ENCODE measurements at places on chromosomes 16 and 17.
A peak's percentile ranks its signal among the peaks of the same experiment; 100 is the strongest.

GRCh38 chr16:8583732-8584131, 6.6 kb downstream of the TMEM114 start:
- DNase-seq = no peak

GRCh38 chr17:36808180-36808661, 129.1 kb upstream of the LHX1 start:
- peak; percentile 33 for DNase-seq

DNA sequence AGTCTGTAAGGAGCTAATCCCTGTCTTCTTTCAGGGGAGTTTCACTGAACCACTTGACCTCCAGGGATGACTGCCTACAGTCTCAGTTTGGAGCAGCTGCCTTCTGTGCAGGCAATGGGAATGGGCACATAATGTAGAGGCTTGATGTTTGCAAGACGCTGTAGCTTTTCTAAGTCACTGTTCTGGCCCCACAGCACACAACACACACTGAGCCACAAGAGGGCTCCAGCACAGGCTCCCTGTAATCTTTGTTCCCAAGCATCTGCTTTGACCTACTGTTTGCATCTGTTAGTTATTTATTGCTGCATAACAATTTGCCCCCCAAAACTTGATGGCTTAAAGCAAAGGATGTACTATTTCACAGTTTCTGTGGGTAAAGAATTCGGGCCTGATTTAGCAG, 419.0 kb upstream of the ASIC2 start:
- no peak for DNase-seq

- DNase-seq = no peak
Measured at GRCh38 chr16:81647527-81647926, 131.6 kb upstream of the PLCG2 start.

GRCh38 chr17:15257258-15257788, 7.8 kb downstream of the PMP22 start:
- DNase-seq = peak; percentile 92

DNA sequence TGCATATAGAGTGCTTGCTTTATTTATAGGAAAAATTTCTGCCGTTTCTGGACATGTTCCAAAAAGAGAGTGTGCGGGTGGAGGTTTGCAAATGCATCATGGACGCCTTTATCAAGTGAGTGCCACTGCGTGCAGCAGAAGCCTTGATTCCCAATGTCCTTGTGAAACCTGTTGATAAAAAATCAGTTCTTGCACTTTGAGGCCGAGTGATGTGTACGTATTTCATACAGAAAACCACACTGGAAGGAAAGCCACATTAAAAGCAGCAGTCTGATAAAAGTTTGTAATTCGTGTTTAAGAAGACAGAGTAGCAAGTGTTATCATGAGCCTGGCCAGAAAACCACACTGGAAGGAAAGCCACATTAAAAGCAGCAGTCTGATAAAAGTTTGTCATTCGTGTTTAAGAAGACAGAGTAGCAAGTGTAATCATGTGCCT, 78.0 kb downstream of the KNOP1 start:
- DNase-seq = no peak

GRCh38 chr17:42399948-42400843, 12.0 kb upstream of the STAT3 start:
- DNase-seq = no peak

- DNase-seq = no peak
Measured at GRCh38 chr16:19991614-19992013, 82.1 kb downstream of the GPR139 start.

DNA sequence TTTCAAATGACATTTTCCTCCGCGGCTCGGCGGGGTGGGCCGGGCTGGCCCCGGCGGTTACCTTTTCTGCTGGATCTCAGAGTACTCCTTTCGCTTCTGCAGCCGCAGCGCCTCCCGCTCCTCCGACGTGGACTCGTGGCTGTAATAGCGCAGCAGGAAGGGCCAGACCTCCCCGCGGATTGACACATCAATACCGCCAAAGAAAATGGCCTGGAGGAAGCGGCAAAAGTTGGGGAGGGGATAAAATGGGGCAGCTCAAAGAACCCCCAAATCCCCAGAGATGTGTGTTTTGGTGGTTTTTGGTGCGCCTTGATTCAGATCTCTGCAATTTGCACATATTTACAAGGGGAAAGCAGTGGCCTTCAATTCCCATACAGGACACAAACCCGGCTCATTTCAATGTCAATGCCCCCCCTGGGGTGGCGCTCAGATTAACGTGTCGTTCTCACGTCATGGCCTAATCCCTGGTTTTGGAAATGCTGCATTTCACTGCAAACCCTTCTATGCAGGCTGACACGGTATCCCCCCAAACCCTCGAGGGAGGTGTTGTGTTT, 85.9 kb downstream of the TBC1D16 start:
- peak; percentile 64 for DNase-seq

- DNase-seq = no peak
Measured at GRCh38 chr16:12225806-12226465, 249.4 kb downstream of the SNX29 start.

DNA sequence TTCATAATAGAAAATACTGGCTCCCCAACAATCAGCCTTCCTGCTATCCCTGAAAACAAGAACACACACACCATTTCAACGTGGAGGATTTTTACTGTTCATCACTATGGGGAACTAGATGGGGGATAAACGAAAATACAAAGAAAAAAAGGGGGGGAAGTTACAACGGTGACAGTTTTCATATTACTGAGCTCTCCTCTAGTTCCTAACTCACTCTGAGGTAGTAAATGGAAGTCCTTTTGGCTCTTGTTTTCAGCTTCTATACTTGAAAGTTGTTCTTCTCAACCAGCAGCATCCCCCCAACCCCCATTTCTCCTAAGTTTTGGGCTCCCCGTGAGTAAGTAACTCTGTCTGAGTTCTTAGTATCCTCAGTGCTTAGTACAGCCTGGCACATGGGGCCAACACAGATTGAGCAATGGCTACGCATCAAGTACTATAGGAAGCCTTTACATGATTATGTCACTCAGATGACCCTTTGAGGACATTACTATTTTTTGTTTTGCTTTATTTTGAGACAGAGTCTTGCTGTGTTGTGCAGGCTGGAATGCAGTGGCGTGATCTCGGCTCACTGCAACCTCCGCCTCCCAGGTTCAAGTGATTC, 4.2 kb upstream of the CORO7 start:
- DNase-seq = no peak

- no peak for DNase-seq
Measured at GRCh38 chr17:76048025-76048605, 21.0 kb upstream of the EVPL start.

GRCh38 chr16:80151722-80152111, 389.1 kb upstream of the DYNLRB2 start:
- DNase-seq = no peak

GRCh38 chr17:82358465-82359350, at the start of gene TEX19:
TEX19 (plus strand) TSS chr17:82359247; CDS start chr17:82362151, 2,904 bp downstream.
- no peak for DNase-seq

GRCh38 chr17:47810200-47810821, 11.3 kb downstream of the OSBPL7 start:
- no peak for DNase-seq

GRCh38 chr17:19753661-19754463, 5.8 kb upstream of the ALDH3A1 start:
- no peak for DNase-seq

DNA sequence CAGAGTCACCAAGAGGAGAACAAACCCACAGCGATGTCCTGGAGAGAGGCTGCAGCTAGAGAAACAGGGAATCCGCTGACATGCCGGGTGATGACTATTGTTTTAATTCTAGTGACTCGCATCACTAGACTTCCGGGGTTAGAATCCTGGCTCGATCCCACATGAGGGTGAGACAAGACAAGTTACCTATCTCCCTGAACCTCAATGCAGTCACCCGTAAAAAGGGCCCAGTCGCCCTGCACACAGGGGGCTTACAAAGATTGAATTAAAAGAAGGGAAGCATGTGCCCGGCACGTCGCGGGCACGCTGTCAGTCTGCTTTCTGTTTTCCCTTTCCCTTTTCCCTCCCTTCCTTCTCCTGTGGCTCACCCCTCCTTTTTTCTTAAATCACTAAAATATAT, 212.9 kb upstream of the FOXF1 start:
- no peak for DNase-seq

GRCh38 chr17:76869496-76870376, 1.5 kb downstream of the MGAT5B start:
- no peak for DNase-seq

DNA sequence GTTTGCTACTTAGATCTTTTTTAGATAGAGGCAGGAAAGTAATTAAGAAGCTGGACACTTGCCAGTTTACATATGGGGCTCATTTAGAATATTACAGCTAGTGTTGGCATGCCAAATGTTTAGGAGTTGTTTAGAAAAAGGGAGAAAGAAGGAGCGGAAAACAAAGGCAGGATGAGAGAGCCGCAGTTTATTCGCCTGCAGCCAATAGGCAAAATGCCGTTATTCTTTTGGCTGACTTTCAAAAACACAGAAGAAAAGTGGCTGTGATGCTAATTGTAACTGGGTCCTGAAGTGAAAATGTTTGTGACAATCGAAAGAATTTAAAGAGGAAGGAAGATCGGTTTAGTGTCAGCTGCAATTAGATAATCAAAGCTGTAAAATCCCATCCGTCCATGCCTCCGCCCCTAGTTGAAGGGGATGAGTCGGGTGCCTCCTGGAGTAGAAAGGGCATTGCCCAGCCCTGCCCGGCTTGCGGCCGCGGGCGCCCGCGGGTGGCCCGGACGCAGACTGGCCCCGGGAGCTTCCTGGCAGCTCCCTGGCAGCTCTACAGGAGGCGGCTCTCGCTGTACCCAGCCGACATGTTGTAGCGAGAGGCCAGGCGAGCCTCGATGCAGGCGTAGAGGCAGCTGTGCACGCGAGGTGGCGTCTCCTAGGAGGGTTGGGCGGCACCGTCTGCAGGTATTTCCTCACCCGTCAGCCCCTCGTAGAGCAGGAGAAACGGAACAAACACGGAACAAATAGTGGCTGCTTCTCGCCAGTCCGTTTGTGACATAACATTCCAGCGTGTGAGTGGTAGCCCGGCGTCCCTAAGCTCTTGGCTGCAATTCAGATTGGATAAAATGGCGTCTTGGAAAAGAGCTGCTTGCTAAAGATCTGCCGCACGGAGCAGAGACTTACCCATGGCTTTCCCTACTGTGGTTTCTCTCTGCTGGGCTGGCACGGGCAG, 82.2 kb downstream of the TNRC6C start:
- peak; percentile 84 for DNase-seq

- DNase-seq = no peak
Measured at GRCh38 chr16:84207251-84207650, 16.3 kb downstream of the ADAD2 start.

GRCh38 chr16:66135421-66135831, 231.1 kb upstream of the CDH5 start:
- DNase-seq = peak; percentile 78

- DNase-seq = no peak
Measured at GRCh38 chr17:48376682-48377325, 53.2 kb downstream of the SKAP1 start.

GRCh38 chr17:83064732-83065659, 14.4 kb upstream of the METRNL start:
- peak; percentile 67 for DNase-seq

DNA sequence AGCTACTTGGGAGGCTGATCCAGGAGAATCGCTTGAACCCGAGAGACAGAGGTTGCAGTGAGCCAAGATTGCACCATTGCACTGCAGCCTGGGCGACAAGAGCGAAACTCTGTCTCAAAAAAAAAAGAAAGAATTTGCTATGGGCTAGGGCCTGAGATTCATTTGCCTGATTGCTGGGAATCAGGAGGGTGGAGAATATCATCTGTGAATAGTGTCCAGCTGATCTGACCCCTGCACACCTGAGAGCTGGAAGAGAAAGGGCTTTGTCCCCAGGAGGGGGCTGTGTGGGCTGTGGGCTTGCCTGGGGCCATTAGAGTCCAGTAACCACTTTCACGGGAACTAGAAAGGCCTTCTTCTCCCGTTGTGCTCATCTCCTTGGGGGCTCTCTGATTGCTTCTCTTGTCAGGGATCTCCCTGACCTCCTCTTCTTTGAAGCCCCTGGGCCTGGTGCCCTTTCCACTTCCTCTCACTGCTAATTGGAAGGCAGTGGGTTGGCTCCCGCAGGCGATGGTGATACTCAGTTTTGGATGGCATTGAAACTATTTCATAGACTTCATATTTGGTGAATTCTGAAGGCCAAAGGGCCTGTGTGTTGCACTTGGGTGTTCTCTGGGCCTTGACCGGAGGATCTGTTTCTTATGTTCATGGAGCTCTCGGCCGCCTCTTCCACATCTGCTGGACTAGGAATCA, 66.1 kb upstream of the NFAT5 start:
- no peak for DNase-seq

DNA sequence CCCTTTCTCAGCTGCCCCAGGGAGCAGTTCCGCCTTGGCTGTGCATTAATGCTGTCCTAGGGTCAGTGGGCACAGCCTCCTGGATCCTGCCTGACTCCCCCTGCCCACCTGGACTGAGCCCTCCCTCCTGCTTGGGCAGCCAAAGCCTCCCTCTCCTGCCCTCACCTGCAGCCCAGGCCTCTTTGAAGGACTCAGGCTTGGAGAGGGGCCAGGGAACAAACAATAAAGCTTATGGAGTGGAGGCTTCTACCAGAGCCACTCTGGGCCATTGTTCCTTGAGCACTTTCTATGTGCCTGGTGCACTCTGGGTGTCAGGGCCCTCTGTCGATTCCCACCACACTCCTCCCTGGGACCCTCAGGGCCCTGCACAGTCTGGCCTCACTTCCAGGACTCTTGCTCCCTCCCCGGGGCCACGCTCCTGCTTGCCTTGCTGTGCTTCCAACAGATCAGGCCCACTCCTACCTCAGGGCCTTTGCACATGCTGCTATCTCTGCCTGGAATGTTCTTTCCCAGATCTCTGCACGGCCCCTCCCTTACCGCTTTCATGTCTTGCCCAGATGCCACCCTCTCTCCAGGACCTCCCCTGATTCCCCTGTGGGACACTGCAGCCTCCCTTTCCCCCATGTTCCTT, 5.0 kb downstream of the KCNJ12 start:
- DNase-seq = no peak

DNA sequence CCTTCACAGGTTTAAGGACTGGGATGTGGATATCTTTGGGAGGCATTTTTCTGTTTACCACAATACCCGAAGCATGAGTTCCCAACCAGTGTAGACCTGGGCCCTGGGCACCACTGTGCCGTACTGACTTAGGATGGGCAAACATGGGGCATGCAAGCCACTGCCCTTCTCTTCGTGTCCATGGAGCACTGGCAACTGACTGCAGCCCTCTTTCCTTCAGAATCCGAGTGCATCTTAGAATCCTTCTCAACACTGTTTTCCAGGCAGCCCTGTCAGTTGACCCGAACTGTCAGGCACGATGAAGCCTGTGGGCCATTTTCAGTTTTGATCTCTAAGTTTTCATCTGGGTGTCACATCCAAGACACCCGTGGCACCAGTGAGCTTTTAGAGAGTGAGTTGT, 59.2 kb downstream of the SHISA6 start:
- DNase-seq = no peak

GRCh38 chr17:16987830-16988601, 16.1 kb upstream of the TNFRSF13B start:
- DNase-seq = no peak

- DNase-seq = peak; percentile 90
Measured at GRCh38 chr16:85151603-85152413, 39.5 kb upstream of the CIBAR2 start.

GRCh38 chr16:164827-165538, 795 bp upstream of the HBM start:
- no peak for DNase-seq

- DNase-seq = no peak
Measured at GRCh38 chr17:30296499-30297080, 4.8 kb upstream of the BLMH start.

- no peak for DNase-seq
Measured at GRCh38 chr17:58318627-58319172, 9.9 kb downstream of the TSPOAP1 start.

GRCh38 chr16:16118337-16118736, 105.0 kb downstream of the ABCC6 start:
- no peak for DNase-seq

GRCh38 chr16:50598256-50598894, 50.2 kb downstream of the NKD1 start:
- DNase-seq = no peak

All from coronary artery (tissue), 2 donors.